ENCODE measurements at places on chromosomes 16 and 17. TPM values are rescaled to one million over a fixed set of nuclear protein-coding genes. Genes with fewer than 3 reads are reported as not detected.

DNA sequence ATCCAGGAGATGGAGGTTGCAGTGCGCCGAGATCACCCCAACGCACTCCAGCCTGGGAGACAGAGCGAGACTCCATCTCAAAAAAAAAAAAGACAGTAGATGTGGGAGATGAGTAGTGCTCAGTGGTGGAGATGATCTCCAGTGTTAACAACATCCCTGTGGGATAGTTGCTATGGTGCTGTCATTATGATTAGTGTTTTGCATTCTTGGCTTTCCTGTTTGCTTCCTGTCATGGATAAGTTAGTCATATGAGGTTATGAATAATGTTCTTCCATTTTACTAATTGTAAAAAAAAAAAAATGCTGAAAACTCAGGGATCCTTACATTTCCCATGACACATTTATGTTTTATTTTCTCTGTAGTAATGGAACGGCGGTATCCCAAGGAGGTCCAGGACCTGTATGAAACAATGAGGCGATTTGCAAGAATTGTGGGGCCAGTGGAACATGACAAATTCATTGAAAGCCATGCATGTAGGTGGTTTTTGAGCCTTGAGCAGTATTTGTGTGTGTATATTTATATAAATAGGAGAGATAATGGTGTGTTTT is 24.5 kb upstream of the DUSP14 start:
- no peak for DNase-seq

- peak; percentile 6 for DNase-seq
Measured at GRCh38 chr17:33052856-33053255, 61.2 kb downstream of the SPACA3 start.

Gene CCL3
- not detected for total RNA-seq

- peak; percentile 57 for DNase-seq
Measured at GRCh38 chr17:28950017-28950751, 1.1 kb downstream of the PHF12 start.

- no peak for DNase-seq
Measured at GRCh38 chr17:77856551-77857305, 101.8 kb upstream of the TNRC6C start.

- no peak for DNase-seq
Measured at GRCh38 chr17:52138752-52139151, 19.8 kb downstream of the CA10 start.

- DNase-seq = no peak
Measured at GRCh38 chr17:33106525-33107165, 115.0 kb downstream of the SPACA3 start.
